ENCODE measurements at places on chromosomes 11 and 22.

DNA sequence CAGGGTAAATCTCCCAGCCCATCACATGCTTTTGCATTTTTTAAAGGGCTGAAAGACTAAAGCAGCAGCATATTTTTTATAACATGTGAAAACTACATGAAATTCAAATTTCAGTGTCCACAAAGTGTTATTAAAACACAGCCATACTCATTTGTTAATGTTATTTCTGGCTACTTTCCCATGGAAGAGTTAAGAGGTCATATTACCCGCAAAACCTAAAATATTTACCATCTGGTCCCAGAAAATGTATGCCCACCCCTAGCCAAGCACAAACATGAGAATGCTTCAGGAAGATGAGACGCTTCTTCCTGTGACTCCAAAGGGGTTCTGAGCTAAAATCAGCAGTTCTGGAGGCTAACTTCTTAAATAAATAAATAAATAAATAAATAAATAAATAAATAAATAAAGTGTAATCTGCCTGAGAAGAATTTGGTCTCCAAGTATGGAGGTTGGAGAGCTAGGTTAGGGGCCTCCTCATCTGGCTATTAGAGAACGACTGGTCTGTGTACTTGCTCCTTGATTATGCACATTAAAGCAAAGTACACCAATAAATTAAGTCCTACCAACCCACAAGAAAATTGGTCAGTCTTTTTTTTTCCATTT, 9.7 kb downstream of the IMMP1L start:
- no peak for DNase-seq

- DNase-seq: no peak
Observed at GRCh38 chr11:28708075-28708474, 599.9 kb downstream of the METTL15 start.

GRCh38 chr22:17205432-17205831, 13.8 kb downstream of the ADA2 start:
- no peak for DNase-seq

DNA sequence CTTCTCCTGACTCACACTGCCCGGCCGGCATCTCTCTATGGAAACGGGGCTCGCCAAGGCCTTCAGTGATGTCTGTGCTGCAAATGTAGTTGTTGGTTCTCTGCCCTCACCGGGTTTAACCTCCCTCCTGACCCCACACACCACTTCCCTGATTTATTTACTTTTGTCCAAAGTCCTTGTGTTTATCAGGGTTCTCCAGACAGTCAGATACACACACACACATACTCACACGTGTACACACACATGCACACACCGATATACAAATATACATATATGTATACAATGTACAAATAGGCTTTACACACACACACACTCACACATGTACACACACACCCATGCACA, 647.0 kb downstream of the BRD1 start:
- DNase-seq: no peak

DNA sequence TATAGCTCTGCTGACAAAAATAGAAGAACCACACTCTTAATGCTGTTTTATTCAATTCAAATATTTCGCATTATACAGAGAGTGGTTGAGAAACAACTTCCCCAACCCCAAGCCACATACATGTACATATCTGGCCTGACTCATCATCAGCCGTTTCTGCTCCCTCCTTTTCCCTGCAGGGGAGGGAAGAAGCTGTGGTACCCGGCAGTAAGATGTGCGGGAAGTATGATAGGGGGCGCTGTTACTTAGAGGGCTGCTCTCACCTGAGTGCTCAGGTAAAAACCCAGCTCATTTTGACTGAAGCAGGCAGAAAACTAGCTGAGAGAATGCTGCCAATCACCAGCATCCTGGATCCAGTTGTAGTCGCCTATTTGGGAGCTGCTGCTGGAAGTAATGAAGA, 85.5 kb downstream of the NELL1 start:
- peak; percentile 72 for DNase-seq

DNA sequence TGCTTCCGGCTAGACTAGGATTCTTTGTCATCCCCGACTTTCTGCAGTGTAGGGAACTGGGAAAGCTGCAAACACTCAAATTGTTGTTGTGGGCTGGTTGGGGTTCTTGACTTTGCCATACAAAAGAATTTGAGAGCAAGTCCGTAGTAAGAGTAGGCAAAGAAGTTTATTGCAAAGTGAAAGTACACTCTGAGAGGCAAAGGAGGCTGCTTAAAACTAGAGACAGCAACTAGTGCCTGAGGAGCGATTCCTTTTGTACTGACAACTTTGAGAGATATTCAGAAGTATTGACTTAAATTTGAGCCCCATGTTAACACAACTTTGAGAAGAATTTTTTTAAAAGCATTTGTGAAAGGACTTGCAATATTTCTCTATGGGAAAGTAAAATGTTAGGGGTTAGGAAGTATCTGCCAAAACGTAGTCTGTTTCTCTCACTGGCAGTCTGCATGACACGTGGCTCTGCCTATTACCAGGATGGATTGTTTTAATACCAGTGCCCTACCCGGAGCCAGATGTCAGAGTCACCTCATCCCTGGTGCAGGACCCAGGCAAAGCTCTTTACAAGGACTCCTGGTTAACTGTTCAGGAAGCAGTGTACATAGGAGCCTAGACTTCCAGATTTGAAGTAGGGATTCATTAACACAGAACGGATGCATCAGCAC, 85.0 kb upstream of the CLPB start:
- no peak for DNase-seq

- no peak for DNase-seq
Observed at GRCh38 chr11:73218830-73219215, 742 bp downstream of the P2RY2 start.

- DNase-seq: no peak
Observed at GRCh38 chr11:27552341-27552740, 45.8 kb upstream of the LIN7C start.

GRCh38 chr22:22746963-22747933, 102.8 kb downstream of the GGTLC2 start:
- no peak for DNase-seq

DNA sequence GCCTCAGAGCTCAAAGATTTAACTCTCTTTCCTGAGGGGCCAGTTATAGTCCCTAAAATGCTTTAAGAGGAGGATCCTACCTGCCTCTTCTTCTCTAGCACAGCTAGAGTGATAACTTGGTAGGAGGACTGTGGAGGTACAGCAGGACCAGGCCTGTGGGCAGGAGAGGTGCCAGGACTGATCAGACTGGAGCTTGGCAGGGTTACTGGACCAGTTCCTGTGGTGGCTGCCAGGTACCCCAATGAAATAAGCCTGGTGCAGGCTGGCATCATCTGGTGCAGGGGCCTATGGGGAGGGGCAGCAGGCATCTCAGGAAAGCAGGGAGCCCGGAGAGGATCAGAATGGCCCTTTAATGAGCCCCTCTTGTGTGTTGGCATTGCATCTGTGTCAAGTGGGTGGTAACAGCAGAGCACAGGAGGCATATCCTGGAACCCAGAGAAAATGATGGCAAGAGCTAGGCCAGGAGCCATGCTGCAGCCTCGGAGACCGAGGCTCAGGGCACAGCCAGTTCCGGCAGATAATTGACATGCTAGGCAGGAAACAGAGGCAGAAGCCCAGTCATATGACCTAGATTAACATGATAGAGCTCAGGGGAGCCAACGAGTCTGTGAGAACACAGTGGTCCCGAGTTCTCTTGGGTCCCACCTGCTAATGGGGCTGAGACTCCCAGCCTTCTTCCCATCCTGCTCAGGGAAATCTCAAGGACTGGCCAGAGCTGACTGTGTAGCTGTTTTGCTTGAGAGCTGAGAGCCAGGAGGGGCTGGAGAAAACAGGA, 187.5 kb upstream of the ZBED5 start:
- DNase-seq: no peak

DNA sequence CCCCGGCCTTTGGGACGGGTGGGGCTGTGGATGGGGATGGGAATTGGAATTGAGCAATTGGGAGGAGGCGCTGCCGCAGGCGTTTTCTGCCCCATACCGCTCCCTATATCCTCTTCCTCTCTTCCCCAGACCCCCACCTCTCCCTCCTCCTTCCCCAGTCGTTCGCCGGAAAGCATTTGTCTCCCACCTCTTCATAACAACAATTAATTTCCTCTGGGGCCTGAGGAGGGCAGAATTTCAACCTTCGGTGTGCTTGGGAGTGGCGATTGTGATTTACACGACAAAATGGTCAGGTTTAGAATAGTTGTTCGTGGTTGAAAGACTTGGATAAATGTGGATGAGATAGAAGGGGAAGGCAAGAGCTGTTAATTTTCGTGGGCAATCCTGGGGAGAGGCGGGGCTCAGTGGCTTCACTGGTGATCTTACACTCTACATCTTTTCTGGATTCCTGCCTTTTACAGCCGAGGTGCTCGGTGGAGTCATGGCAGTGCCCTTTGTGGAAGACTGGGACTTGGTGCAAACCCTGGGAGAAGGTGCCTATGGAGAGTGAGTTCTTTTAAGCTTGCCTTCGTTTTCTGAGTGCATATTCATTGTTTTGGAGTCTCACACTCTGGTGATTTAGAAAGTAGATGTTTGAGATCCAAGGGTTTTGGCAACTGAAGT, 1.5 kb downstream of the CHEK1 start:
- peak; percentile 92 for DNase-seq

DNA sequence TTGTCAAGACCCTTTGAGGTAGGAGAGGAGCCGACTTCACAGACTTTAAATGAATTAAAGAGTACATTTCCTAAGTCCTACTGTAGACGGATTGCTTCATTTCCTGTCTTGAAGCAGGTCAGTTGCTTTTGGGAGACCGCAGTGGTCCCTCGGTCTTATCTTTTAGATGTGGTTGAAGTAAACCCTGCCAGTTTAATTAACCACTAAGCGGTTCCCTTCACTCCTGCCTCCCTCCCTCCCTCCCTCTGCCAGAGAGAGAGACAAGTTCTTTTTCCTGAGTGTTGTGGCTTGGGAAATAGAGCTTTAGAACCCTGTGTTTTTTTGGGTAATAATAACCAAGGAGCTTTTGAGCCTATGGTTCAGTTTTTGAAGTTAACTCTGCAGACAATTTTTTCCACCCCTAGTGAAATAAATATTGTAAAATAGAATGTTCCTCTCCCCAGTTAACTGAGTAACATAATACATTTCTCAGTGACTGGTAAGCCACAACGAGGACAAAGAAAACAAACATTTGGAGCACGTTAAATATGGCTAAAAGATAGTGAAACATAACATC, 147.5 kb downstream of the LDLRAD3 start:
- no peak for DNase-seq

DNA sequence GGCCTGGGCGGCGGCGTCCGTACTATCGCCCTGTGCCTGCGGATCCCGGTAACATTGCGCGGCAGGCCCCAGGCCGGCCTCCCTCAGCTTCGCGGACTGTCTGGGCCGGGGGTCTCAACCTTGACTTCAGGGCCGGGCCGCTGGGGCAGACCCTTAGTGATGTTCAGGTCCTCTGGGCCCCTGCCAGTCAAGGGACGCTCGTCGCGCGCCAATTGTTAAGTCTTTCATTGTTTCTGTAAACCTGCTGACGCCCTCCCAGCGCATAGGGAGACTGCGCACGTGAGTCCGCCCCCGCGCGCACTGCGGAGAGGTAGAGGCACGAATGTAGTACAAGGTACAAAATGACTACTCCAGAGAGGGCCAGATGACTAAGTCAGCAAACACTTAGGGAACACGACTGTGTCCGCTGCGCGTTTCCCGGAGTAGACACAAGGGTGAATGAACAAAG, 451 bp upstream of the HDHD5 start:
- no peak for DNase-seq

DNA sequence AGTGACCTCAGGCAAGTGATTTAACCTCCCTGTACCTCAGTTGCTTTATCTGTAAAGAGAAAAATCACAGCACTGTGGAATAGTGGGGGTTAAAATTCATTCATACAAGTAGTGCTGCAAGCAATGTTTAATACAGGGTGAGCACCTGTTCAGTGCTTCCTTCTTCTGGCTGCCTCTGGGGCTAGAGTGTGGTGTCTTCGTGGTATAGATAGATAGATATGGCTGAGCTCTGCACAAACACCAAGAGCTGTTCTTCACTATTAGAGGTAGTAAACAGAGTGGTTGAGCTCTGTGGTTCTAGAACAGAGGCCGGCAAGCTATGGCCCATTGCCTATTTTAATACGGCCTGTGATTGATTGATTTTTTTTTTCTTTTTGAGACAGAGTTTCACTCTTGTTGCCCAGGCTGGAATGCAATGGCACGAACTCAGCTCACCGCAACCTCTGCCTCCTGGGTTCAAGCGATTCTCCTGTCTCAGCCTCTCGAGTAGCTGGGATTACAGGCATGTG, 32.9 kb downstream of the LIMK2 start:
- DNase-seq: no peak

DNA sequence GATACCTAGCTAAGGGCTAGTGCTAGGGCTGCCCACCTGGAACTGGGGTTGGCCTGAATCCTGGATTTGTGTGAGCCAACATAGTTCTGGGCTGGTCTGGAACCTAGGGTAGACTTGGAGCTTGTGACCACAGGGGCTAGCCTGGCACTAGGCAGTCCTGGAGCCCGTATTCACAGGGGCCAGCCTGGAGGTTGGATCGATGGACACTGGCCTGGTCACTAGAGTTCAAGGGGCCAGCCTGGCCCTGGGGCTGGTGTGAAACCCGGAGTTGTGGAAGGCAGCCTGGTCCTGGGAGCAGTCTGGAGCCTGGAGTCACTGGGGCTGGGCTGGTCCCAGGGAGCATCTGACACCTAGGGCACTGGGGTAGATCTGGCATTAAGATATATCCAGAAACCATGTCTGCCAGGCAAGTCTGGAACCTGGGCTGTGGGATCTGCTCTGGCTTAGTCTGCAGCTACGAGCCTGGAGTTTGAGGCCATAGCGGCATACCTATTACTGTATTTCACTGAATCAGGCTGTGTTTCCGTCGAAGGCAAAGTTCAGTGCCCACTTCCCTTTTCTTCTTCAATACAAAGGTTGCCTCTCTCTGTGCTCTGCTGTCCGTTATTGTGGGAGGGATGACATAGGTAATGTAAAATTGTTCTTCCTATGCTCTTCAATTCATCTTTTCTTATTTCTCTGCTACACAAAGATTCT, 9.1 kb upstream of the GLYATL1B start:
- no peak for DNase-seq

DNA sequence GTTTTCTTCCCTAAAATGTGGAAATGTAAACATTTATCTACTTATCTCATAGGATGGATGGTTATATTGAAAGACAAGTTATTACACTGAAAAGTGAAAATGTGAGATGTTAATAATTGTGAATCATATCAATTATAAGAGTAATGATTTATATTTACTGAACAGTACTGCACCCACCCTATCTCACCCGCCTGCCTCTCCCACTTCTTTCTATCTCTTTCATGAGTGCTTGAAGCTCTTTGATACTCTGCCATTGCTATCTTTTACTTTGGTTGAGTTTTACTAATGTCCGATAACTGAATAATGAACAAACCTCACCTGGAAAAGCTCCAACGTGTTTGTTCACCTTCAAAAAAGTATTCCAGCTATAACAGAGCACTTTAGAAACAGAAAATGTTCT, 263.0 kb upstream of the UBASH3B start:
- no peak for DNase-seq
